ENCODE measurements at places on chromosomes 16 and 17. TPM values are rescaled to one million over a fixed set of nuclear protein-coding genes. Genes with fewer than 3 reads are reported as not detected.

The MYH13 gene
- 0.10 TPM for total RNA-seq

The HCRT gene
- total RNA-seq, result not detected

The HBA2 gene
- total RNA-seq, result 797 TPM

The RGS11 gene
- total RNA-seq, result 49.0 TPM

The ATP6V0C gene
- 284 TPM for total RNA-seq

The CCL16 gene
- total RNA-seq, result not detected

The WNT3 gene
- total RNA-seq, result 6.8 TPM

The CES5A gene
- total RNA-seq, result not detected

The KRTAP16-1 gene
- total RNA-seq, result not detected

The ETV4 gene
- total RNA-seq, result 0.94 TPM

The OR2C1 gene
- not detected for total RNA-seq

The QPRT gene
- 16.3 TPM for total RNA-seq

Data from dorsolateral prefrontal cortex (tissue), 122 donors.